ENCODE measurements at places on chromosomes 1 and 21.
A peak's percentile ranks its signal among the peaks of the same experiment; 100 is the strongest.

- DNase-seq: no peak
These were observed 239.5 kb downstream of the RYR2 start for GRCh38 chr1:237281481-237281880.

- DNase-seq: no peak
These were observed 81.5 kb upstream of the LPGAT1 start for GRCh38 chr1:211912038-211912437.

DNA sequence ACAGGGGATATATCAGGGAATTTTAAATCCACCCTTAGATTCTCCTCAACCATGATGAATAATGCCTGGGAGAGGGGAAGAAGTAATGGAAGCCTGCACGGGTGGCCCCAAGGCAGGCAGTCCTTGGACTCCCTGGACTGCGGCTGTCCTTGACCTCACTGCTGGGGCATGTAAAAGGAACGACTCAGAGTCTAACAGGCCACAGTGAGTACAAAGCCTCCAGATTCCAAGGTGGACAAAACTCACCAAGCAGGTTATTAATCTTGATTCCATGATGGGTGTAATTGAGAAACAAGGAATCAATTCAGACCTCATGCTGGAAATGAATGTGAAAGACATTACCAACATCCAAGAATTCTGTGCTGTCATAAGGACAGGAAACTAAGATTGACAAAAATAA, 13.0 kb upstream of the ARHGAP29 start:
- DNase-seq: no peak

DNA sequence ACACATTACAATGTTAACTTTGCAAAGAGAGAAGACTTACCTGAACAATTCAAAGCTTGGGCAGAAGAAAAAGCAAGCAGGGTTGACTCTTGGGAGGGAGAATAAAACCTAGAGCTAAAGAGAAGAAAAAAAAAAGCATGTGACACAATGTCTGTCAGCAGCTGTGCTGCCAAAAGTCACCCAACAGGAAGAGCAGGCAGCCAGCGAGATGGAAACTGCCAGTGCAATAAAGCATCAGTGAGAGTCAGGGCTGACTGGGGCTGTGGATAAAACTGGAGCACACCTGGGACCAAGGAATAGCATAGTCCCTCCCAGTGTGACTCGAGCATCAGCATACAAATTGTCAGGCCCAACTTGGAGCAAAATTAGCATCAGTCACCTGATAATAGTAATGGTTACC, 65.0 kb upstream of the SLC22A15 start:
- no peak for DNase-seq

DNA sequence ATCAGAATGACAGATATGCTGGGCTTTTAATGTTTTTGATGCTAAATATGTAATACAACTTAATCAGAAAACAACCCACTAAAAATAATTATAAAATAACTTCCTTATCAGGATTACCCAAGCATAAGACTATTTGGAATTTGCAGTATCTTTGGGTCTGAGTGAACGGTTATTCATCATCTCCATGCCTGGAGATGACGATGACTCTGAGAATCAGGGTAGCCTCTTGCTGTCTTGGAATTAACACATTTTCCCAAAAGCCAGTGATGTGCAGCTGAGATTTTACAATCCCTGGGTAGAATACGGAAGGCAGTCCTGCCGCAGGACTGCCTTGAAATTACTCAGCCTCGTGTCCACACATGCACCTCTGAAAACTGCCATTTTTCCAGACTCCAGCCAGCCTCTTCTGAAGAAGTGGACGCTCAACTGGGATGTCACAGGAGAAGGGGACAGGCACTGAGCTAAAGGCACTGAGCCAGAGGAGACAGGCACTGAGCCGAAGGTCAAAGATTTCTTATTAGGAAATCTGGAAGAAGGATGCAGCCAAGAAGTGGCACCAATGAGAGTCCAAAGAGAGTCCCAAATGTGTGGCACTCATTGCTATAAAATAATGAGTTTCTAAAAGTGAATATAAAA, 85.5 kb downstream of the PGBD5 start:
- DNase-seq: no peak

GRCh38 chr1:175434283-175434860, 241.8 kb upstream of the KIAA0040 start:
- DNase-seq: no peak

GRCh38 chr1:154962156-154962749, 671 bp upstream of the PYGO2 start:
- no peak for DNase-seq

GRCh38 chr1:246947255-246947654, 15.5 kb upstream of the AHCTF1 start:
- DNase-seq: no peak

- no peak for DNase-seq
These were observed 51.9 kb upstream of the ZNF326 start for GRCh38 chr1:89942825-89943658.

DNA sequence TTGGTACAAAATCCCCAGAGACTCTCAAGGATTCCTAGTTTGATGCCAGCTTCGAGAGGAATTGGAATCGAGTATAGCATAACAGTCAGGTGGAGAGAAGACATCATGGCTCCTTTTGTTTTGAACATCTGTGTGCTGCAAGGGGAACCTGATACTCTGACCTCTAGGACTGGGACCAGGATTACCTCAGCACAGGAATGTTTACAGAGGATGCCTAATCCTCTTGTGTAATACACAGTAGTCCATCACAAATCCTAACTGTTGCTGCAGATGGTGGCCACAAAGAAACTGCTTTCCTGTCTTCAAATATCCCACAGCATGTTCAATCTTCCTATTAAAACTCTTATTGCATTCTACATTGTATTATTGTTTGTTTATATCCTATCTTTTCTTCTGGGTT, 111.8 kb upstream of the PRMT6 start:
- no peak for DNase-seq

- DNase-seq: peak; percentile 53
These were observed 19.0 kb downstream of the MAPKAPK2 start for GRCh38 chr1:206703661-206704060.

DNA sequence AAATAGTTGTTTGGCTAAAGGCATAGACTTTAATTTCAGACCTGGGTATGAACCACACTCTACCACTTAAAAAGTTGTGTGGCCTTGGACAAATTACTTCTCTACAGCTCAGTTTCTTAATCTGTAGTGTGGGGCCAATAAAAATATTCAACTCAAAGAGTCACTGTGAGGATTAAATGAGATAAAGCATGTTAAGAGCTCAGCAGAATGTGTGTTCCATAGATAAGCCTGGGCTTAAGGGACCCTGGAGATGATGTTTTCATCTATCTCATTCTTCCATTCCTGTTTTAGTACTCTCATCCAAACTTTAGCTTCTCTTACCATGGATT, 17.7 kb downstream of the S100A10 start:
- no peak for DNase-seq

Measured in T-helper 17 cell (primary cell).